Chondrocyte (in vitro differentiated cells): ENCODE measurements at places on chromosomes 2 and 18.

DNA sequence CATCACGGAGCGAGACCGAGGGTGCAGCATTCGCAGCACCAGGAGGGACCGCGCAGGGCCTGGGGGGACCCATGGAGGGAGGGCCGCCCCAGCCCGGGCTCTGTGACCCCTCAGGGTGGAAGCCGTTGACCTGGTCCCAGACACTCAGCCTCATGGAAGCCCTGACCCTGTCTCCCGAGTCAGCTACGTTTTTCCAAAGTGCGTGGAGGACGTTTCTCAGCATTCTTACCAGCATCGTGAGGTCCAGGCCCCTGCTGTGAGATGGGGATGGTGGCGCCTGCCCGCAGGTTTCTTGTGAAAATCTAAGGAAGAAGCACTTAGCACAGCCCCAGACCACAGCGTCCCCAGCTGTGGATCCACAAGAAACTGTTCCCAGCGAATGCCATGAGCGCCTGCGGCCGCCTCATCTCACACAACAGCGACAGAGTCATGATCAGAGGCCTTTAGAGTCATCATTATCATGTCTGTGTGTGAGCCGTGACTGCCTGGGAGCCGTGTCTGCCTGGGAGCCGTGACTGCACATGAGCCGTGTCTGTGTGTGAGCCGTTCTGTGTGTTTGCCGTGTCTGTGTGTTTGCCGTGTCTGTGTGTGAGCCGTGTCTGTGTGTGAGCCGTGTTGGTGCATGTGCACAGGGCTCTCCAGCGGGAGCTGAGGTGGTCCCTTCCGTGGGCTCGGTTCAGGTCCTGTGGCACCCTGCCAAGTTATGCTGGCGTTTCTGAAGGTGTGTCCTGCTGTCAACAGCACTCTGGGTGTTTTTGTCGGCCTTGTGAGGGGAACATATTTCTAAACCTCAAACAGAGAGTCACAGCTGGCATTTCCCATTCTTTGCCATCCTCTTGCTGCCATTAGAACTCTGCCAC, 49.2 kb upstream of the KCNG2 start:
- DNase-seq: no peak

- no peak for DNase-seq
Observed at GRCh38 chr18:36389027-36389426, 91.5 kb downstream of the FHOD3 start.

GRCh38 chr2:101619191-101619591, 78.3 kb upstream of the MAP4K4 start:
- no peak for DNase-seq

DNA sequence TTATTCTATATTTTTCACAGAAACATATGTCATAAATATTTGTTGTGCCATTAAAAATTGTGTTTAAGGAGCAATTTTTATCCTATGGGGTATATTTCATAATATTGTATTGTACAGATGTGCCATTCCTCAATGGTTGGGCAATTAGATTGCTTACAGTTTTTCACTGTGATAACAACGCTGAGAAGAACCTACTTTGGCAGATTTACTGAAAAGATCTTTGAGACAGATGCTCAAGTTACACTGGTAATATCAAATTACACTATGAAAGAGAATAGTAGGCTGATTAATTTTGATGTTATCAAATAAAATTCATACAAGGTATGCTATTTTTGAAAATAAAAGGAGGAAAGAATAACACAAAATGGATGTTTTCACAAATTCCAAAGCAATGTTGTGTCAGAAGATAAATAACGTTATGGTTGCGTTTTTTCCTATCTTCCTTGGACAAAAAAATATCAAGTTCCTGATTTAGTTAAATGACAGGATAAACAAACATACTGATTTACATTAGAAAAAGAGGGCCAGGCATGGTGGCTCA, 335.1 kb upstream of the ZNF521 start:
- no peak for DNase-seq

GRCh38 chr18:34909637-34910364, 131.4 kb upstream of the MAPRE2 start:
- DNase-seq: no peak

DNA sequence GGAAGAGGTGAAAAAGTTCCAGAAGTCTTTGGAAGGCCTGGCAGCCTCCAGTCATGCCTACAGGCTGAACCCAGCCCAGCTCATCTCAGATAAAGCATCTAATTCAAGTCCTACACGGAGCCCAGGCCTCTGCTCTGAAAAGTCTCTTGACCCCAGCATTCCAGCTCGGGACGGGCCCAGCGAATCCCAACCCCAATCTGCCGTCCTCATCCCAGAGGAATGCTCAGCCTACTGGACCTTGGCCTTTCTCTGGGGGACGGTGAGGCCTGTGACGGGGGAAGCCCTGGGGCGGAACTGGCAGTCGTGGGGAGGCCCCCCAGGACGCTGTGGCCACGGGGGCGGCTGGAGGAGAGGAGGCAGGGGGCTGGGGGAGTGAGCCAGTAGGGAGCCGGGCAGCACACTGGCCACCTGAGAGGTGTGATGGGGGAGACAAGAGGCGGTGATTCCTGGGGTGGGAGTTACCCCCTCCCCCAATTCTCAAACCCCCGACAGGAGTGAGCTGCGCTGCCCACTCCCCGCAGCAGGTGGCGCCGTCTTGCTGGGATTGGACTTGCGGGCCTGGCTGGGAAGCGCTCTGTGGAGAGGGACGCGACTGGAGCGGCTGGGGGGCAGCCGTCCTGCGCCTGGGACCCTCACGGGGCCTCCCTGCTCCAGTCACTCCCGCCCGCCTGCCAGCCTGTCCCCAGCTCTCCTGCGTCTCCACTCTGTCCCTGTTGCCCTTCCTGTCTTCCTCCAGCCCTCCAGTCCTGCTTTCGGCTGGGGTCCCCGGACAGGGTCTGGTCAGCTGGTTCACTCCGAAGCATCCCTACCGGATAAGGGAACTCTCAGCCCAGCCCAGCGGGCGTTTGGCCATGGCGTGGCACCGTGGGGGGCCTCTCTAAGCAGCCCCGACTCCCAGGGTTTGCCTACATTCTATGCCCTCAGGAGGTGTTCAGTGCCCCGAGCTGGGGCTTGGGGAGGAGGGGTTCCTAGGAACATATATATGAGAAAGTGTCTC, 182.6 kb upstream of the HAAO start:
- peak; percentile 86 for DNase-seq

DNA sequence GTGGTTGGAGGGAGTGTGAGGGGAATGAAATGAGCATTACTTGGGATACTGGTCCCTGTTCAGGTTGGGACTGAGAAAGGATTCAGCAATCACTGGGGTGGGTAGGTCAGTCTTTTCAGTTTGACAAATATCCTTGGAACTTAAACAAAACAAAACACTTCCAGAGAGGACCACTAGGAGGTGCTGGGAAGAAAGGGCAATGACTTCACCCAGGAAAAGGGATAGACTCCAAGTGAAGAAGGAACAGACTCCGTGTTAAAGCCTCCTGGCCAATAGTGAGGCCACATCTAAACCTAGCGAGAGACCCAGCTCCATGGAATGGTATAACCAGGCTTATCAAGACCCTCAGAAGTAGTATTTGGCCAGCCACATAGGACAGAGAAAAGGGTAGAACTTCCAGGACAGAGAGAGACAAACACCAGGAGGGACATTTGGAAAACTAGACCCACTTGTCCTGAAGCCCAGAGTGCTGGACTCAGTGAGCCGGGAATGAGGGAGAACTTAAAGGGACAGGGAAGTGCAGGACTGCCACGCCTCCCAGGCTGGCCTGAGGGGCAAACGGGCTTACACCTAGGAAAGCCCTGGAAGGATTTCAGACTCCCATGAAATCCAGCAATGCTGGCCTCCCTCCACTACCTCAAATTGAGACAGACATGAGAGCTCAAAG, 19.6 kb upstream of the KCNG3 start:
- DNase-seq: no peak

- DNase-seq: no peak
Observed at GRCh38 chr2:14285812-14286211, 346.7 kb upstream of the LRATD1 start.

GRCh38 chr2:130185896-130186295, 3.8 kb downstream of the MZT2B start:
- DNase-seq: no peak

DNA sequence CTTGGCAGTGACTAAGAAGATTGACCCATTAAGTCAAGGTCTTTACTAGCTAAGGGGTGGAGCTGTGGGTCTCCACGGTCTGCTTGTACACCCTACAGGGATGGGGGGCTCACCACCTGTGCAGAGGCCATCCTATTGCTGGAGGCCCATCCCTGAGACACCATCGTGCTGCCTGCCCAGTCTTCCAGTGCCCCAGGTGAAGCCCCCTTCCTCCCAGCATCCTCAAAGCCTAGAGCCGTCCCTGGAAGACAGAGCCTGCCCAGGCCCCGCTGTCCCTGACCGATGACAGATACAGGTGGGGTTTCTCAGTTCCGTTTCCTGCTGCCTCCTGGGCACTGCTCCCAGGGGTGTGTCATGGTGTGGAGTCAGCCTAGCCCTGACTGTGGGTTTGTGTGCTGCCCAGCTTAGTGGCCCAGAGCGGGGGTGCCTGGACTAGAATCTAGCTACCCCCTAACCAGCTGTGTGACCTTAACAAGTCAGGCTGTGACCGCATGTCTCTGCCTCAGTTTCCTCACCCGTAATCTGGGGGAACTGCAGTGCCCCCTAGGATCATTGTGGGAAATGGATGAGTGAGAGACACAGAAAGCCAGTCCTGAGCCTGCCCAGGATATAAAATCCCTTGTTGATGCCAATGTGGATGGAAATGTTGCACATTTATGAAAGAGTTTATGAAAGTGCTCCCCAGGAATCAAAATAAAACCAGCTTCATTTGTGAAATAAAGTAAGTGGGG, 2.0 kb downstream of the OTOS start:
- peak; percentile 52 for DNase-seq
